AML-193 (cell line): ENCODE measurements at places on chromosomes 7 and 10.
A peak's percentile ranks its signal among the peaks of the same experiment; 100 is the strongest.

- no peak for DNase-seq
Observed at GRCh38 chr7:141663081-141663849, 38.7 kb downstream of the DENND11 start.

GRCh38 chr7:130947792-130948580 lies 214.0 kb upstream of the KLF14 start:
- DNase-seq, result no peak

- no peak for DNase-seq
Observed at GRCh38 chr10:124324451-124324850, 94.3 kb downstream of the OAT start.

GRCh38 chr7:30708412-30708811 lies 26.2 kb upstream of the CRHR2 start:
- no peak for DNase-seq

DNA sequence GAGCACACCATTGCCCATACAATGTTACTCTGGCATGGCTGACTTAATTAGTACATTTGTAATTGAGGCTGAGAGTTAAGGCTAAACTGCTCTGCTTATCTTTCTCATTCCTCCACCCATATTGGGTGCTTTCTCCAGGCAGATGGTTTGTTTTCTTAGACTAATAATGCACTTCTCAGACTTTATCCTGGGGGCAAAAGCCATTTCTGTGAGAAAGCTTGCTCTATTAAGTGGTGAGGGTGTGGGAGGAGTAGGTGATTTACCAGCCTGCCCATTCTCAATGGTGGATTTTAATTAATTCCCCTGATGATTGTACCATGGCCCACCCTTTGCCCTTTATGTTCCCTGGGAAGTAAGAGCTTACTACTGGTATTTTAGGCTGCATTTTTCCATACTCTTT lies 174.8 kb downstream of the FOXP2 start:
- no peak for DNase-seq

DNA sequence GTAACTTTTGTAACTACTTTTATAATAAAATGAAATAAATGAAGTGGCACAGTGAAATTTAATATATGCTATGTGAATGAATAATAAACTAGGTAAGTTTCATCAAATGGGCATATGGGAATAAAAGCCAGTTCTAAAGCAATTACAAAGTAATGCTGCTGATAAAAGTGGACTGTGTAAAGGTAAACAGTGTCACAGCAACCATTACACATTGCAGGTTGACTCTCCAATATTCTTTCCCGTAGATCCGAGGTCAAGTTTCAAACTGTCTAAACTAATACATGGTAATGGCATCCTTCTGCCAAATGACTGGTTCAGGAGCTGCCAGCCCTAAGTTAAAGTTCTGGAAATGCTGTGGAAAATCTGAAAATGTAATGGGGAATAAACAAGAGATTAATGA lies 6.0 kb downstream of the HIBADH start:
- DNase-seq, result no peak

DNA sequence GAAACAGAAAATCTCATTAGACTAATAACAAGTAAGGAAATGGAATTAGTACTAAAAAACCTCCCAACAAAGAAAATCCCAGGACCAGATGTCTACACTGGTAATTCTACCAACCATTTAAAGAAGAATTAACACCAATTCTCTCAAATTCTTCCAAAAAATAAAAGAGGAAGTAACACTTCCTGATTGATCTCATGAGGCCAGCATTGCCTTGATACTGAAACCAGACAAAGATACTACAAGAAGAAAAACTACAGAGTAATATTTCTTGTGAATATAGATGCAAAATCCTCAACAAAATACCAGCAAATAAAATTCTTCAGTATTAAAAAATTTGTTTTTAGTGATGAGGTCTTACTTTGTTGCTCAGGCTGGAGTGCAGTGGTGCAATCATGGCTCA lies 21.3 kb downstream of the GCK start:
- peak; percentile 14 for DNase-seq

DNA sequence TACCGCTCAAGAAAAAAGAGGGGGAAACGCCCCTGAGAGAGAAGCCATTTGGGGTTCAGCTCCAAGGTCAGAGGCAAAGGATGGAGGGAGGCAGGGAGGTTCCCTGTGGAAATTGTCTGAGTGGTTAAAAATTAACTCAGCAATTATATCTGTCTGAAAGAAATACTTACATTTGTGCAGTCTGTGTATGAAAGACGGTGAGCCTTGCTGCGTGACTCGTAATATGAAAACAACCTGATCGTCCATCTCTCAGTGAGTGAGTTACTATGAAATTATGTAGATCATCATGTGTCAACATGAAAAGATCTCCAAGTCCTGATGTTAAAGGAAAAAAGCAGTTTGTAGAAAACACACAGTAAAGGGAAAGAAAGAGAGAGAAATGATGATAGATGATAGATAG lies 67.2 kb upstream of the FAM204A start:
- no peak for DNase-seq

- DNase-seq, result no peak
Observed at GRCh38 chr7:131077735-131078134, 249.9 kb upstream of the MKLN1 start.

DNA sequence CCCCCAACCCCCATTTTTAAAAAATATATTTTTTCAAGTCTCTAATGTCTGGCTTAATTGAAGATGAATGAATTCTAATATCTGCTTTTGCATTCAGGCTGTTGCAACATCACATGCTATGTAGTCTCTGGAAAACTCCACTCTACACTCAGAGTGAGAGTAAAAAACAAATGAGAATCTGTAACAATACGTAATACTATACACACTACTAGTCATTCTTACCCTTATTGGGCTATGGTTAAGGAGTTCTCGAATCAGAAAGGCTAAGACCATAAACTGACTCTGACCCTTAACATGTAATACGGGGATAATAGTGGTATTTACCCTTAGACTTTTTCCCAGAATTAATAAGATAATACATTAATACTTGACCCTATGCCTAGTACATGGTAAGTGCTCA lies 42.9 kb upstream of the TMEM168 start:
- no peak for DNase-seq

DNA sequence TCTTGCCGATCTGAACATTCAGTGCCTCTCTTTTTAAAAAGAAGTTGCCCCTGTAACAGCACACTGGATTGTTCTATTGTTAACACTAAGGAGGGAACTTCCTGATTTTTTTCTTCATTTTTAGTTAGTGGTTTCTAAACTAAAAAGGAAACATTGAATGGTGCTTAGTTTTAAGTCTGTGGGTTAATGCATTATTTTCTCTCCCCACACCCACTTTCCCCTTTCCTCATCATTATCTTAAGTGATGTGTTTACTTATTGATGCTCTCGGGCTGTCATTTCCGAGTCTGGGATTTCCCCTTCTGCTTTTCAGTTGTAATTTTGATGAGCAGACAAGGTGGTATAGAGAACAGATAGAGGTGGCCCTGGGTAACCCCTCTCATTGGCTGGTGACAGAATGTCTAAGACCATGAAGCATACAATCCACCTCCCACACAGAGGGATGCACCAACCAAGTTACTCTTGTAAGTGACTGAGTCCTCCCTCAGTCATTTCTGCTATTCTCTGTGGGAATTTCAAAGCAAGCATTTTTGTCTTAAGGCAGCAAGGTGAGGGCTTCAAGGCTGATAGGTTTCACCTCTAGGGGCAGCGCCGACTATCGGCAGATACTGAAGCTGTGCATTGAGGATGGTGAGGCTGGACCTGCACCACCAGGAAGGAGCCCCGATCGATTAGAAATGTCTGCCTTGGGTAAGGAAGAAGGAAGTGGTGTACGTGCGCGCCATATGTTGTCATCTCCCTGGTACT lies 49.5 kb downstream of the CHN2 start:
- peak; percentile 22 for DNase-seq

DNA sequence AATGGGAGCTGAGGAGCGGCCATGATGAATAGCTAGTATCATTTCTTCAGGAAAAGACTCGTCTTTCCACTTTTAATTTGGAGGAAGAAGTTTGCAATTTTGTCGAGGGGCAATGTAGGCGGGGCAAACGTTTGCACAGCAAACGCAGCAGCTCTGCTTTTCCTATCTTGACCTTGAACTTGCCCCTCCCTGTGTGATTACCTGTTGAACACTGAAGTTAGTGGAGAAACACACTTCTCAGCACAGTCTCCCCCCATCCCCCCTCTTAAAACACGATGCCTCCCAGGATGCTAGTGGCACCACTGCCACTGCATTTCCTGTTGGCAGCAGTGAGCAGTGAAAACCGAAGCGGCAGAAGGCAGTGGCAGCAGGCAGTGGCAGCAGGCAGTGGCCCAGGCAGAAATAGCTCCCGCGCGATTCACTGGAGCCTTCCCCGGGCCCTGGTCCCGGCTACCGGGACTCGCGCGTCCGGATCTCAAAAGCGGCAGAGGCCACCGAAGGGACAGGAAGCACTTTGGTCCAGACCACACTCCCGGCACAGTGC lies at the start of gene EPDR1:
EPDR1 (plus strand) TSS at position 336 of the 544 bp plus-strand sequence. CDS start 300 bp downstream, outside the sequence.
- peak; percentile 76 for DNase-seq

GRCh38 chr10:14839305-14839695 lies 1.2 kb downstream of the HSPA14 start:
- DNase-seq, result peak; percentile 25

- no peak for DNase-seq
Observed at GRCh38 chr7:30309842-30310435, 25.5 kb downstream of the ZNRF2 start.

GRCh38 chr7:153097511-153098201 lies 338.1 kb downstream of the ACTR3B start:
- no peak for DNase-seq

DNA sequence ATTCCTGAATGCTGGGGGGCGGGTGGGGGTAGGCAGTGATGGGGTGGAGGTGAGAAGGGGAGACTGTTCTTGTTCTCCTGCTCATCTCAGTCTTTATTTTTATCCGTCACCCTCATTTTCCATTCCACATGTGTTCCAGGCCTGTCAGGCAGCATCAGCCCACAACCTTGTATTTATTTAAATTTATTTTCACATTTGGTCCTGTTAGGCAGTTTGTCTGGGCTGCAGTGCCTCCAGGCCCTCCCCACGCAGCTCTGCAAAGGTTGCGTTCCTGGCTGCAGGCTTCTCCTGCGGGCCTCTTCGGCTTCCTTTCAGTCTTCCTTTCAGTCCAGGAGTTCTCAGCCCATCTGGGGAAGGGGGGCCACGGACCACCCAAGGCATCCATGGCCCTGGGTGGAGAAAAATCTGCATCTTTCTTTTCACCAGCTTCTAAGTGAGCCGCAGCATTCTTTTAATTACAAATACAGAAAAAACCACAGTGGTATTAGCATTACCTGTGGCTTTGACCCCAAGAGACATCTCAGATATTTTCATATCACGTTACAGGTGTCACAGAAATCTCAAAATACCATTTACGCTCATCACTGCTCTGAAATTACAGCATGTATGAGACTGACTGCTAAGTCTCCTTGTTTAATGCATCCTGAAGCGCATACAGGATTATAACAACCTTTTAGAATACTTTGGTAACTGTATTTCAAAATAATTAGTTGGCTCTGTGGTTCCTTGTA lies 94.0 kb downstream of the C10orf105 start:
- DNase-seq, result no peak
